ENCODE measurements at places on chromosomes 2 and 18. TPM values are rescaled to one million over a fixed set of nuclear protein-coding genes. Genes with fewer than 3 reads are reported as not detected.

DNA sequence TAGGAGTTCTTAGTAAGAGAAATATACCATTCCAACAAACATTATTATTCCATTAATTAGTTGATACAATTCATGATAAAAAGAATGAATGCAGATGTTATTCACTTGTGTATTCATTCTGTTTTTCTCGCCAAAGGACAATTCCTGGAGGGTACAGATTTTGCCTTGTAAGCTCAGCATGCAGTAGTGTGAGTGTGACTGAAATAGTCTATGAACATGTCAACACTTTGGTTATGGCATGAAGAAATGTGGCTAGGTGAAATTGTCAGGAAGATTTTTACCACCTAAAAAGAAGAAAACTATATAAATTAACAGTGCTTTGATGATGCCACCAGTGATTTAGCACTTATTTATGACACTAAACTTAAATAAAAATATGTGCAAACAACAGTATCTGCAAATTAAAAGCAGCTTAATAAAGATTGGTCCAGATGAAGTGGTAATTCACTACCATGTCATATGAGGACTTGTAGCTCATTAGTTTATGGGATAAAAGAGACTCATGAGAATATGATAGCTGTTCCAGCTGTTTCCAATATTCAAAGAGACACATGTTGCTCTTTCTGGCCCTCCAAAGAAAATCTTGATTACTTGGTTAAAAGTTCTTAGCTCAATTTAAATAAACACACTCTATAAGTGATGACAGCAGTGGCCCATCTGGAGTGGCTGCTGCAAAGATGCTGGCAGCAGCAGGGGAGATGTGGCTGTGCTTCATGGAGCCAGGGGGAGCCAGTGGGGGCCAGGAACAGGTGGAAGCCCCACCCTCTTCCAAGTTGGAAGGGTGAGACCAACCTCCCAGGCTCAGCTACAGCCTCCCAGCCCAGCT lies 165.0 kb downstream of the CDH19 start:
- H3K27ac ChIP-seq: no peak overlapping the region
- no peaks in the 10 kb centered on the region for H3K4me1 ChIP-seq
- DNase-seq: no peak

- H3K27ac ChIP-seq: no peak overlapping the region
- H3K4me3 ChIP-seq: no peak overlapping the region
- H3K27me3 ChIP-seq: no peaks in the 10 kb centered on the region
- no peaks in the 10 kb centered on the region for H3K4me1 ChIP-seq
These were observed 85.1 kb downstream of the TMEM131 start for GRCh38 chr2:97910403-97911205.

NDC80 gene
- 0.08 TPM for total RNA-seq

- no peak for DNase-seq
- H3K27ac ChIP-seq: no peak overlapping the region
- H3K4me1 ChIP-seq: no peaks in the 10 kb centered on the region
- no peaks in the 10 kb centered on the region for H3K36me3 ChIP-seq
These were observed 6.7 kb upstream of the QPCT start for GRCh38 chr2:37337620-37338280.

- DNase-seq: no peak
- H3K27ac ChIP-seq: no peak overlapping the region
- H3K27me3 ChIP-seq: no peaks in the 10 kb centered on the region
- H3K4me3 ChIP-seq: no peak overlapping the region
- no peaks in the 10 kb centered on the region for H3K36me3 ChIP-seq
These were observed 95.6 kb downstream of the NUP35 start for GRCh38 chr2:183219888-183220287.

TFCP2L1 gene
- 1.5 TPM for total RNA-seq

GRCh38 chr2:135676031-135676430 lies 65.6 kb upstream of the UBXN4 start:
- no peak overlapping the region for H3K4me3 ChIP-seq
- H3K4me1 ChIP-seq: no peaks in the 10 kb centered on the region
- no peak overlapping the region for H3K27ac ChIP-seq
- H3K36me3 ChIP-seq: peaks cover 22% of the 10 kb centered on the region
- no peak for DNase-seq
- H3K27me3 ChIP-seq: no peaks in the 10 kb centered on the region

GRHL1 gene
- total RNA-seq: 6.2 TPM

GPR35 gene
- 2.4 TPM for total RNA-seq

DPY30 gene
- 24.3 TPM for total RNA-seq

TP53I3 gene
- 10.0 TPM for total RNA-seq

- no peaks in the 10 kb centered on the region for H3K4me1 ChIP-seq
- DNase-seq: no peak
- H3K27me3 ChIP-seq: no peaks in the 10 kb centered on the region
- no peak overlapping the region for H3K27ac ChIP-seq
- H3K36me3 ChIP-seq: no peaks in the 10 kb centered on the region
These were observed 214.5 kb downstream of the TMEM182 start for GRCh38 chr2:102975996-102976975.

GRCh38 chr18:44954257-44954656 lies 273.6 kb downstream of the SETBP1 start:
- no peak overlapping the region for H3K27ac ChIP-seq
- peaks cover 9% of the 10 kb centered on the region for H3K4me1 ChIP-seq
- peaks cover 13% of the 10 kb centered on the region for H3K36me3 ChIP-seq
- no peaks in the 10 kb centered on the region for H3K27me3 ChIP-seq
- no peak overlapping the region for H3K4me3 ChIP-seq

DNA sequence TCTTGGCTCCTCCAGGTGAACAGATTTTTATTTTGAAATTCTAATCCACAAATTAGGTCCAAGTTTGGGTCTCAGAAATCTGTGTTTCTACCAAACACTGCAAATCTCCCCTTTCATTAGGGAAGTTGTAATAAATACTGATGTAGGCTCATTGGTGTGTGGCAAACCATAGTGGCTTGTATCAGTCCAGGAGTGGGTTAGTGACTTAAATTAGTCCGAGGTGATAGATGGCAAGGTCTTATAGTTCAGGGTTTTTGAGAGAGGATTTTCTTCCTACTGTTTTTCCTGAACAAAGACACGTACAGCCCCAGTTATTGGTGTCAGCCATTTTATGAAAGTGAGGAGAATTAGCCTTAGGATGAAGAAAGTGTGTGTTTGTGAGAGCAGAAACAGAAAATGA lies 74.6 kb downstream of the RPRM start:
- DNase-seq: no peak
- H3K4me1 ChIP-seq: no peaks in the 10 kb centered on the region
- no peaks in the 10 kb centered on the region for H3K27me3 ChIP-seq
- H3K4me3 ChIP-seq: no peak overlapping the region
- H3K27ac ChIP-seq: no peak overlapping the region
- H3K36me3 ChIP-seq: no peaks in the 10 kb centered on the region

DNA sequence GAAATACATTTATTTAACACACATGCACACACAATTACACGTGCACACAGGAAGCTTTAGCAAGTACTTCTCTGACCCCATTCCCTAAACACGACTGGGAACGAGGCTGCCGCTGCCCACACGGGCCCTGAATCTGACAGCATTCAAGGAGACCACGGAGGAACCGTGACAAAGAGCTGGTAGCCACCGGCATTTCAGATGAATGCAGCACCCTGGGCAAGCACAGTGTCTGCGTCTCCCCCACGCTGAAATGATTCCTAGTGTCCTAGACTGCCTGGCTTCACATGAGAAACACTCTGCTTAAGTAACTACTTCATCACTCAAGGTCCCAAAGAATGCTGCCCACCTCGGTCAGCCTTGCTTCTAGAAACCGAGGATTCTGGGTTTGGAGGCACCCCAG lies 95.0 kb downstream of the HDAC4 start:
- H3K27me3 ChIP-seq: no peaks in the 10 kb centered on the region
- no peak overlapping the region for H3K4me3 ChIP-seq
- H3K36me3 ChIP-seq: no peaks in the 10 kb centered on the region
- no peak overlapping the region for H3K27ac ChIP-seq
- no peak for DNase-seq
- peaks cover 15% of the 10 kb centered on the region for H3K4me1 ChIP-seq

DNA sequence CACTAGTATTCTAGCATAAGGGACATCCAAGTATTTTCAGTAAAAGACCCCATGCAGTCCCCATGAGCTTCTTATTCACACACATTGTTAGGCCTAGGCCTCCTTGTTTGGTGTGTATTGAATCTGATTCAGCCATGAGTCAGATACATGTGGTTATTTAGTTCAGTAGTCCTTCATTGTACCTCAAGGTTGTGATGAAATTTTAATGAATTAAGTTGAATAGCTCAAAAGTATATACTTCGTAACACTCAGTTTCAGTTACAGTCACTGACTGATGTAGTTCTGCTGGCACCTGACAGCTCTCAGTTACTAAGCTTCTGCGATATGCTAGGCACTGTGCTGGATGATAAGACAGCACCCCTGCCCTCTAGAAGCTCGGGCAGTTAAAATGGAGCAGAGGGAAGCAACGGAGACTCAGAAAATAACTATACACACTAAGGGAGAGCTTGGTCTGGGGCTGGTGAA lies 86.4 kb downstream of the XRCC5 start:
- no peaks in the 10 kb centered on the region for H3K4me1 ChIP-seq
- no peak overlapping the region for H3K27ac ChIP-seq
- no peak for DNase-seq
- H3K4me3 ChIP-seq: no peak overlapping the region
- H3K27me3 ChIP-seq: no peaks in the 10 kb centered on the region

- H3K27me3 ChIP-seq: no peaks in the 10 kb centered on the region
- H3K4me1 ChIP-seq: no peaks in the 10 kb centered on the region
- no peaks in the 10 kb centered on the region for H3K36me3 ChIP-seq
- no peak overlapping the region for H3K4me3 ChIP-seq
These were observed 22.4 kb upstream of the TOGARAM2 start for GRCh38 chr2:28958689-28959088.

- H3K27ac ChIP-seq: no peak overlapping the region
- DNase-seq: no peak
- no peaks in the 10 kb centered on the region for H3K4me1 ChIP-seq
These were observed 316.2 kb downstream of the GALNT13 start for GRCh38 chr2:154187948-154188347.

GRCh38 chr2:96159084-96159830 lies 14.0 kb upstream of the DUSP2 start:
- no peaks in the 10 kb centered on the region for H3K36me3 ChIP-seq
- no peaks in the 10 kb centered on the region for H3K4me1 ChIP-seq
- no peak overlapping the region for H3K27ac ChIP-seq
- H3K4me3 ChIP-seq: no peak overlapping the region
- H3K27me3 ChIP-seq: no peaks in the 10 kb centered on the region

SLC4A5 gene
- 0.42 TPM for total RNA-seq

DRC1 gene
- 0.28 TPM for total RNA-seq

COLEC12 gene
- 1.6 TPM for total RNA-seq

DNA sequence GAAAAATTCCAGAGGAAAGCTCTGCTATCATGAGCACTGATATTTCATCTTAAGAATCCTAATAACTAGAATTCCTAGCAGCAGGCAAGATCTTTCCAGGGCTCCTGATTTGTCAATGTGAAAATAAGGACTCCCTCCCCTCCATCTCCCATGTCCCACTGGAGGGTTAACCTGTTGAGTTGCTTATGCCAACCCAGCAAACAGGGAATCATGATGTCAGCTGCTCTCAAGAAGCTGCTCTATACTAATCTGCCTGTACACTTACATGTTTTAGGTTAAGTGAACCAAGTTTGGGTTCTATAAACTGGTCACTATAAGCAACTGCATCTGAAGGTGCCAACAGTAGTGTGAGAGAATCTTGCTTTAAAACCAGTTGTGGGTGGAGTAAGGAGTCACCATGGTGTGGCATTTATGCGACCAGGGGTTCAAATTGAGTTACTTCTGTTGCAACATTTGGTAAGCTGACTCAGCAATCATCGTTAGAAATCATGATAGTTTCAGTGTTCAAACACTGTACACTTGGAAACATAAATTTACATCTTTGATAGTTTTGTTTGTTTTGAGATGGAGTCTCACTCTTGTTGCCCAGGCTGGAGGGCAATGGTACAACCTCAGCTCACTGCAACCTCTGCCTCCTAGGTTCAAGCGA lies 53.4 kb downstream of the STK25 start:
- no peaks in the 10 kb centered on the region for H3K36me3 ChIP-seq
- no peaks in the 10 kb centered on the region for H3K27me3 ChIP-seq
- H3K27ac ChIP-seq: no peak overlapping the region
- no peak for DNase-seq
- no peak overlapping the region for H3K4me3 ChIP-seq

DNA sequence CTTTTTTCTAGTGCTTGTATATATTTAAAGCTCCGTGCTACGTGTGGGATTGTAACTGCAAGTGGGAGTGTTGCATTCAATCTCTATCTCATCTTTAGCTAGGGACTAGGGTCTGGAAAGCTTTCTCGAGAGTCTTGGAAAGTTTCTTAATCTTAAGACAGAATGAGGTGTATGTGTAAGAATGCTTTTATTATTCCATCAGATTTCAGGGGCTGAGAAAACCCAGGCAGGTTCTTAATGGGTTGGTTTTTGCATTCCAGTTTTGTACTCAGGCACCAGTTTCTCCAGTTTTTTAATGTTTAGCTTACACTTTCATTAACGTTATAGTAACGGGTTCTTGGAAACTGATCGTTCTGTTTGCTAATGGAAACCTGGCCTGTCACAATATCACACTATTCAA lies 20.3 kb downstream of the MRPL19 start:
- H3K27me3 ChIP-seq: no peaks in the 10 kb centered on the region
- peaks cover 44% of the 10 kb centered on the region for H3K36me3 ChIP-seq
- no peak overlapping the region for H3K27ac ChIP-seq

GRCh38 chr2:113058411-113058994 lies 495 bp upstream of the IL36RN start:
- no peak overlapping the region for H3K4me3 ChIP-seq
- H3K4me1 ChIP-seq: no peaks in the 10 kb centered on the region
- no peaks in the 10 kb centered on the region for H3K36me3 ChIP-seq
- H3K27ac ChIP-seq: no peak overlapping the region

IL18RAP gene
- total RNA-seq: 2.1 TPM

GRCh38 chr2:111704246-111704645 lies 179.7 kb downstream of the ANAPC1 start:
- no peak overlapping the region for H3K27ac ChIP-seq
- H3K27me3 ChIP-seq: no peaks in the 10 kb centered on the region
- DNase-seq: no peak
- peaks cover 3% of the 10 kb centered on the region for H3K4me1 ChIP-seq
- H3K4me3 ChIP-seq: no peak overlapping the region

DNA sequence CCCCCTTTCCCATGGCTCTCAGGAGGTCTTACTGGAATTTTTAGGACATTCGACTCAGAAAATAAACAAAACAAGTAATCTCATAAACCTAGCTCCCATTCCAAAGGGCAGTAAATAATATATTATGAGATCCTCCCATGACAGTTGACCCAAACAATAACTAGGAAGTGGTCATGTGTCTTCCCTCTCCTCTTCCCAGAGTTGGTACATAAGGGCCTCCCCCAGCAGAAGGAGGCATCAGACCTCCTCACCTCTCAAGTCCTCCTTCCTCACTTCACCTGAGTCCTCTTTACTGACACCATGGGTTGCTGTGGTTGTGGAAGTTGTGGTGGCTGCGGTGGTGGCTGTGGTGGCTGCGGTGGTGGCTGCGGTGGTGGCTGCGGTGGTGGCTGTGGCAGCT lies at the start of gene SCYGR7:
Gene SCYGR7, plus strand, starts transcription at position 301 of the 400 bp plus-strand sequence. Its CDS starts 0 bp downstream, at position 301.
- no peak within 1 kb of the TSS for H3K4me3 ChIP-seq
- no peaks in the 10 kb centered on the region for H3K27me3 ChIP-seq
- DNase-seq: no peak
- H3K27ac ChIP-seq: no peak within 1 kb of the TSS

- H3K4me3 ChIP-seq: no peak overlapping the region
- no peaks in the 10 kb centered on the region for H3K27me3 ChIP-seq
- no peaks in the 10 kb centered on the region for H3K4me1 ChIP-seq
- DNase-seq: no peak
- H3K27ac ChIP-seq: no peak overlapping the region
These were observed 116.3 kb downstream of the DHRS9 start for GRCh38 chr2:169185711-169186110.

PRKD3 gene
- 19.7 TPM for total RNA-seq

SERPINB7 gene
- total RNA-seq: not detected

GPR75 gene
- 2.5 TPM for total RNA-seq

ATP8B1 gene
- 3.9 TPM for total RNA-seq

TMEM198 gene
- 1.8 TPM for total RNA-seq
